D341Med (cell line): ENCODE measurements at places on chromosomes 7 and 10.
A peak's percentile ranks its signal among the peaks of the same experiment; 100 is the strongest.

- no peak for DNase-seq
Observed at GRCh38 chr10:118210276-118210675, 131.8 kb downstream of the FAM204A start.

DNA sequence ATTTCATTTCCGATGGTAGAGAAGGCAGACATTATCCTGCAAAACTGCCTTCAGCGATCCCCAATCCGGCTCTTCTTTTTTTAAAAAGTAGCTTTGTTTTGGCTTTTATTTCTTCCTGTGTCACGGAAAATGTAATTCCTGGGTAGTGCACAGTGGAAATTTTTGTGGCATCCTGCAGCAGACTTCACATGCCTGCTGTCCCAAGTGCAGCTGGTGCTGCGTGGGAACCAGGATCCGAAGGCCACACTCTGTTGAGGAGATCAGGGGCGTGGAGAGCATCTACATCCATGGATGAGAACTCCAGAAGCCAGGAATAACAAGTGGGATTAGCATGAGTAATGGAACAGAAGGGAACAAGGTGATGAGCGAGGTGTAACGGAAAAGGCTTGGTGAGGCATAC, 4.6 kb downstream of the VWA2 start:
- DNase-seq: no peak

DNA sequence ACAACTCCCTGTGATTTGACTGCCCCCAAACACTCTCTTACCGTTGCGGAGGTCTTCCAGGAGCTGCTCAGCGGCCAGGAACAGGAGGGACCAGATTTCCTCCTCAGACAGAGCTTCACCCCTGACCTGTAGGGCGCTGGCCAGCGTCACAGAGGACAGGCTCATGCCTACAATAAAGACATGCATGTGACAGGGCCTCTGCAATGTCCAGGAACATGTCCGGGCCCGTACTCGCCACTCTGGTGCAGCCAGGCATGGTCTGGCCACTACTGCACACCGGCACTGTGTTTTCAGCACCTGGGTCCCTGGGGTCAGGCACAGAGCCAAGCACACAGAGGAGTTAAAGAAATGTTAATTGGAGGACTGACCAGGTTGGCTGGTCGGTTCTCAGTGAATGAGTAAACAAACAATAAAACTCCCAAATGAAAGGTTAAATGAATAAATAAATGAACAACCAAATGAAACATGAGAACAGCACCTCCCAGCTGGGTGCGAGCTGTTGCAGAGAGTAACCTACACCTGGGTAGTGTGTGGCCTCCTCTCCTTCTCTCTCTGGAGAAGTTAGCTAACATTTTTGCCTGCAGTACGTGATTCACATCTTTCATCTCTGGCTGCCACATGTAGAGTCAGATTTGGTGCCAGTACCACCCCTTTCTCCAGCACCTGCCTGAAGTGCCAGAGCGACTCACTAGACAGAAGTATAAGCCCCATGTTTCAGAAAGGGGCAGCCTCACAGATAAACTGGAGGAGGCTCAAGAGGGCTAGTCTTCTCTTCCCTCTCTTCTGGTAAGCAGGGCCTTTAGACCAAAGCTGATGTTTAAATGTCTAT, 22.8 kb downstream of the FRMPD2 start:
- peak; percentile 43 for DNase-seq

- no peak for DNase-seq
Observed at GRCh38 chr10:8061274-8062211, 7.1 kb downstream of the GATA3 start.

- DNase-seq: no peak
Observed at GRCh38 chr10:116646502-116646901, 25.7 kb downstream of the PNLIPRP2 start.

GRCh38 chr7:23696916-23697441, 13.0 kb upstream of the STK31 start:
- DNase-seq: peak; percentile 87

DNA sequence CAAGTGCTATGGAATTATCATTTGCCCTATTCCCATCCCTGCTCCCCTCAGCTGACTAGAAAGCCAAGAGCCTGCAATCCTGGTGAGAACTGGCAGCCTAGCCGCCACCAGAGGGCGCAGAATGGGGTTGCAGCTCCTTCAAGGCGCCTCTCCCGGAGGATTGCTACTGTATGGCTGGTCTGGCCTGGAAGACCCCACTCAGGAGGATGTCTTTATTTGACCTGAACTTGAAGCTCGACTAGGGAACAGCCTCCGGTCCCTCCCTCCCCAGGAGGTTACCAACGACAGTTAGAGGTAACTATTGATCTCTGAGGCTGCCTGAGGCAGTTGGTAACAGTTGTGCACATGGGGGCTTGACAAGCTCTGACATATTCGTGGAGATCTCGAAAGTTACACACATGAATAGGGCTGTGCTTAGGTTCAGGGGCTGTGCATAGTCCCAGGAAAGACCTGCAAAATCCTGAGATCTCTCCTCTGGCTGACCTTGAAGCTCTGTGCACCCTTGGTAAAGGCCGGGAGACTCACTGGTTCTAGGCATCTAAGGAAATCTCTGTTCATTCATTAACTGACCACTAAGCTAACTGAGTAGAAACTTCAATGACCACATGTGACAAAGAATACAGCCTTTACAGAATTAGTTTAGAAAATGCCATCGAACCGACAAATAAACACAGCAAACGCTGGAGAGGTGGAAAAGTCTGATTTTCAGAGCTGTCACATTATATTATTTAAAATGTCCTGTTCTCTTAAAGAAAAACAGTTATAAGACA, 65.7 kb downstream of the TSPAN12 start:
- peak; percentile 83 for DNase-seq

GRCh38 chr7:74262639-74263398, 8.6 kb upstream of the RFC2 start:
- no peak for DNase-seq

DNA sequence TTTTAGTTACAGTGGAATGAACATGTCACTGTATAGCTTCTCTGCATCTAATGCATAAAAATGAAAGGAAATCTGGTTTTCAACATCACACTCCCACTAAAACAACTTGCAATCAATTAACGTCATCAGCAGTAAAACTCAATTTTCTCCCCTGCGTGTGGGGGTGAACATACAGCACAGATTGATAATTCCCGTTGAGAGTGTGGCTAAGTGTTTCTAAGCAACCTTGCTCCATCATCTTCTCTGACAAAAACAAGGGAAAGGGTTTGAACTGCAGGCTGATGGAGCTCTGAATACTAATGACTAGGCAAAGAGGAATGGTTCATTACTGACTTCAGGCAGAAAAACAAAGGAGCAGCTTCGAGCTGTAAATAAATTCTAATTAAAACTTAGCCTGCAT, 238.3 kb downstream of the PARD3 start:
- no peak for DNase-seq

GRCh38 chr7:988963-989529, 6.1 kb downstream of the CYP2W1 start:
- no peak for DNase-seq

- no peak for DNase-seq
Observed at GRCh38 chr10:125955766-125956165, 59.4 kb downstream of the FANK1 start.

GRCh38 chr7:43721193-43721806, 8.0 kb downstream of the COA1 start:
- peak; percentile 33 for DNase-seq

DNA sequence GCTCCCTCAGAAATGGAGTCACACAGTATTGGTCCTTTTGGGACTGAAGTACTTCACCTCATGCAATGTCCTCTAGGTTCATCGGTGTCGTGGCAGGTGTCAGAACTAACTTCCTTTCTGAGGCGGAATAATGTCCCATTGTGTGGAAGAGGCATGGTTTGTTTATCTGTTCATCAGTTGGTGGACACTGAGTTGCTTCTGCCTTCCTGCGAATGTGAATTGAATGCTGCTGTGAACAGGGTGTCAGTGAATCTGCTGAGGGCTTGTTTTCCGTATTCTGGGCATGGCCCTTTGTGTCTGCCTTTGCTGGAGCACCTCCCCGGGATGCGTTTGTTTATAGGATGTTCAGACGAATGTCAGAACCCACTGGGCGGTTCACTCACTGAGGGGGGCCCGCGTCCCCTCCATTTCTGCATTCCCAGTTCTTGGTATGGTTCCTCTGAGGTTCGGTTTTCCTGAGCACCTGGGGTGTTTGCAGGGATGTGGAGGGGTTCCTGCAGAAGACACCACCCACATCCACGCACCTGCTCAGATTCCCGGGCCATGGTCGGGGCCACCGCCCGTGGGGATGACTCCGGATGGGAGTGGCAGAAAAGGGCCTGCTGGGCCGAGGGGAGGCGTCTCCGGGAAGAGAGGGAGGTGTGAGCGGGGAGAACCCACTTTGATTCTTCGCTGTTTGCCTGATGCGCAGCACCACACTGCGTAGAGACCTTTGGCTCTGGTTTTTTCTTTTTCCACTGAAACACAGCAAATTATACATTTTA, 33.1 kb downstream of the CHST12 start:
- DNase-seq: no peak
